ENCODE measurements at places on chromosomes 12 and 14.

DNA sequence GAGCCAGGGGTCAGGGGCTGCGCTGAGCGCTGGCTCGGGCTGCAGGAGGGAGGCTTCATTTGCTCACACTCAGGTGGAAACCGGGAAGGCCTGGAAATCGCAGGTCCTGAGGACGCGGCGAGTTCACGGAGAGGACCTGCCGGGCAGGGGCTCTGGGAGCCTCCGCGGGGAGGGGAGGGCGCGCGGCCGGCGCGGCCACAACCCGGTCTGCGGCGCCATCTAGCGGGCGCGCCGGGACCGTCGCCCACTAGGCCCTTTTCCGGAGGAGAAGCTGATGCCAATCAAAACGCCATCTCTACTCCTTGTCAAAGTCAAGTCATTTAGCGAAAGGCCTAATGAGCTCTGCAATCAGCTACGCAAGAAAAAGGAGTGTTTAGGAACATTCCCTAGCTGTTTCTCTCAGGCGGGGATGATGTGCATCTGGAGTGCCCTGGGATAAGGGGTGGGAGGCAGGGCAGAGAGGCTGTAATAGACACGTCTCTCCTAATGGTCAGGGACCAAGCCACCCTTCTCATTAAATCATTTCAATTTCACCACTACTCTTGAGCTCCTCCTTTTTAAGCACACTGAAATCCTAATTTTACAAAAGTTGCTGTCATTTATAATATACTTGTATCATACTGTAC lies 885.8 kb upstream of the TMEM132C start:
- no peak for DNase-seq

DNA sequence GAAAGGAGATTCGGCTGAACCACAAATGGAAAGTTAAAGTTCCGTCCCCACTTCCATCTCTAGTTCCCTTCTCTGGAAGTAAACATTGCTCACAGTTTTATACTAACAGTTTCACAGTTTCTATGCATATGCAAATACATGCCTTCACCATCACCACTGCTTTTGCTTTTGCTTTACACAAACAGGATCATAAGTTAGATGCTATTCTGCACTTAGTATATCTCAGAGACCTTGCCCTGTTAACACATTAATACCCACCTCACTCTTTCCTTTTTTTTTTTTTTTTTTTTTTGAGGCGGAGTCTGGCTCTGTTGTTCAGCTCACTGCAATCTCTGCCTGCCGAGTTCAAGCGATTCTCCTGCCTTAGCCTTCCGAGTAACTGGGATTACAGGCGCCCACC lies 890 bp downstream of the TEP1 start:
- no peak for DNase-seq

DNA sequence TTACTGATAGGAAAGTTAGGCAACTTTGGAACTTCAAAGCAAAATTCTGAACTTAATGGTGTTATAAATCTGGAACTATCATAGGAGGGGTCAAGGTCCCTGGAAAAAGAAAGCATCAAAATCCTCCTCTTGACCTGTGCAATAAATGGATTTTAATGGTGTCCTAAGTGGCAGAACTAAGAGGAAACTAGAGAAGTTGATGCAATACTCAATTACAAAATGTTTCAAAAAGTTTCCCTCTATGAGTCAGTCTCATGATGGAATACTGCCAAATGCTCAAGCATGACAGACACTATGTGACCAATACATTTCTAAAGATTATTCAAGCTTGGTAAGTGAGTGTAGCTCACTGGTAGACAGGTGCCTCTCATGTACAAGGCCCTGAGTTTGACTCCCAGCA lies 47.7 kb upstream of the ERGIC2 start:
- no peak for DNase-seq

- DNase-seq: no peak
These were observed 38.9 kb downstream of the HSP90AA1 start for GRCh38 chr14:102047808-102048540.

DNA sequence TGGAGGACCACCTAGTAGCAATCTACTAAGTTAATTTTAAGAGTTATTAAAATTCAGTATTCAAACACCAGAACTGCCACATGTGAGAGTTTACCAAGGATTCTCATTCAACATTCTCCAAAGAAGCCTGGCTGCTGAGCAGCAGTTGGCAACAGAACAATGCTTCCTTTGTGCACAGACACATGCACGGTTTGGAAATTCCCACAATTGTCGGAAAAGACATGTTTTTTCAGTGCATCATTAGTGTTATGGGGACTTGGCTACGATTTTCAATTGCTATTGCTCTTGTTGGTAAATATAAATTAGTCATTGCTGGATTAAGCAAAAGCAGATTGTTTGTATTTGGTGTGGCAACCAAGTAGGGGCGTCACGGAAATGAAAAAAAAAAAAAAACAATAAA lies 22.2 kb downstream of the ST8SIA1 start:
- no peak for DNase-seq

All from stimulated activated CD4-positive, alpha-beta T cell treated with anti-CD3 and anti-CD28 coated beads, TNF-alpha, amount 100 ng/mL, for 1 hour (primary cell).